ENCODE measurements at places on chromosomes 2 and 18. TPM values are rescaled to one million over a fixed set of nuclear protein-coding genes. Genes with fewer than 3 reads are reported as not detected.

The REG3A gene
- total RNA-seq = not detected

The SERPINB7 gene
- not detected for total RNA-seq

The PFN4 gene
- not detected for total RNA-seq

The ACTR3 gene
- 247 TPM for total RNA-seq

The ADRA2B gene
- total RNA-seq = not detected

The CTAGE1 gene
- total RNA-seq = not detected

The SKOR2 gene
- not detected for total RNA-seq

The HADHB gene
- total RNA-seq = 58.8 TPM

The GCKR gene
- total RNA-seq = not detected

The FBXO41 gene
- total RNA-seq = 9.8 TPM
